ENCODE measurements at places on chromosomes 3 and 15.

- DNase-seq, result no peak
Observed at GRCh38 chr15:39230205-39230907, 350.5 kb upstream of the THBS1 start.

- DNase-seq, result peak; percentile 54
Observed at GRCh38 chr15:42084465-42085235, 9.7 kb downstream of the PLA2G4D start.

DNA sequence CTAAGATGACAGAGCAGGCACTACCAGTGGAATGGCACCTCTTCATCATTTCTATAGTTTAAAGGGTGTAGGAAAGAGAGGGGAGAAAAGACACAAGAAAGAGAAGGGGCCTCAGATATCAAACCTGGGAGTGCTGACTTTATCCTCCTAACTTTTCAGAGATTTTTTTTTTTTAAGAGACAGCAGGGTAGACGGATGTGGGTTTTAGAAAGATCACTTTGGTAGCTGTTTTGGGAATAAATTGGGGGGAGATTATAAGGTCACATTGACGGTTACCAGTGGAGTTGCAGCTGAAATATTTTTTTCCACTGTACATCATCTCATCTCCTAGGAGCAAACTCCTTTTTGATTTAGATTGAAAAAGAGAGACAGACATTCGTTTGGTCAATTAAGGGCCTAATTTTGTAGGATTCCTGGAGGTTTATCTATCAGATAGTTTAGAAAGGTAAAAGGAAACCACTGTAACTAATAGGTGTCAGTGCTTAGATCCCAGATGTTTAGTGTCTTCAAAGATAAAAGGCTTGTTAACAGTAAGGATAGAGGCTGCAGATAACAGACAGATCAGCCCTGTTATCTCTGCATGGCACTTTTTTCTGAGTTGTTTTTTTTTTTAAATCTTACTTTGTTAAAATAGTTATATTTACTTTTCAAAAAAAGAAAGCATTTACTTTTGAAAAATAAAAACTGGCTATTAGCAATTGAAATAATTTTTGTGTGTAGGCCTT is 1057.0 kb downstream of the IGSF11 start:
- no peak for DNase-seq

GRCh38 chr15:39183164-39183881 is 397.6 kb upstream of the THBS1 start:
- no peak for DNase-seq

DNA sequence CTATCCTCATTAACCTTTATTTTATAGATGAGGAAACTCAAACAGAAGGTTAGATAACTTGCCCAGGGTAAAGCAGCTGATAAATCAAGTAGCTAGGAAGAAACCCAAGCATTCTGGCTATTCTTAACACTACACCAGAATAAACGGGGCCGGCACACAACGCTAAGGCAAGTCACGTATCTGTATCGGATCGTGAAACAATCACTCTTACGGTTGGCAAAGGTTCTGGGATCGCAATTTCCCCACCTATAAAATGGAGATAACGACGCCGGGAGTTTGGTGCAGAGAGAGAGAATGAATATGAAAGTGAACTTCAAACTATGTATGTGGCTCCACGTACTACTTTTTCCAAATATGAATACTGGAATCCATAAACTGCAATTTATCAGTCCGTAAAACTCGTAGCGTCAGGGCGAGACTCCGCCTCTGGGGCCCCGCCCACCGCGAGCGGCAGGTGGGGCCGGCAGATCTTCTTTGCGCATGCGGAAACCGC is 252 bp upstream of the ARMC8 start:
- DNase-seq, result peak; percentile 92

DNA sequence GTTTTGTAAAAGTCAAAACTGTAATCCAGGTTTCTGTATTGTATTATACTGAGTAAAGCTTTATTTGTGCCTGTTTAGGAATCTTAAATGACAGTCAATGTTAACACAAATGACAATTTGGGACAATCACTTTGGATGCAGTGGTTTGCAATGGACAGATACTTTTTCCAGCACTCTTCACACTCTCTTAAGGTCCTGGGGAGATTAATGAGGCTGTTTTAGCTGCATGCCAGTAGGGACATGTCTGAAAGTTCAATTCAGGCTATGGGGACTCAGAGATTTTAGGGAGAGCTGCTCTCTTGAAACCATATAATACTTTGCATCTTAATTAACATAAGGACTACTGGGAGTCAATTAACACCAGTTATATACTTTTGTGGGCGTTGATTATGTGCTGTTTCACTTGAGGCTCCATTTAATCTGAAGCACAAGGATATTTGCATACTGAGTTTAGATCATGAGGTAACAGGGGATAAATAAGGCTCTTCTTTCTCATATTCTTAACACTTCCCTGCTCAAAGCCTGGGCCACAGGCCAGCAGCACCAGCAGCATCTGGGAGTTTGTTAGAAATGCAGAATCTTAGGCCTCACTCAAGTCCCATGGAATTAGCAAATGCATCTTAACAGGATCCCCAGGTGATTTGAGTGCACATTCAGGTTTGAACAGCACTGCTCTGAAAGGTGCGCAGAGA is 972.8 kb downstream of the PLOD2 start:
- no peak for DNase-seq

DNA sequence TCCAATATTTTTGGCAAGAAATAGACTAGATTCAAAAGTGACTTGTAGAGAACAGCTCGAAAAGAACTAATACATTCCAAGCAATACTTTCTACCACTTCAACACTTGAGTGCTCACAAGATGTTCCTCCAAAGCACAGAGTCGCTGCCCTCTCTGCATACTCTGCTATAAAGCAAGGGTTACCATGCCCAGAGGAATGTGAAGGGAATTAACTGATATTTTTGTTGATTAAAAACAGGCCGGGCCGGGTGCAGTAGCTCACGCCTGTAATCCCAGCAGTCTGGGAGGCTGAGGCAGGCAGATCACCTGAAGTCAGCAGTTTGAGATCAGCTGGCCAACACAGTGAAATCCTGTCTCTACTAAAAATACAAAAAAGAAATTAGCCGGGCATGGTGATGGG is 57.6 kb upstream of the CSPG5 start:
- DNase-seq, result no peak

GRCh38 chr15:72933976-72934375 is 118.3 kb upstream of the NEO1 start:
- no peak for DNase-seq

DNA sequence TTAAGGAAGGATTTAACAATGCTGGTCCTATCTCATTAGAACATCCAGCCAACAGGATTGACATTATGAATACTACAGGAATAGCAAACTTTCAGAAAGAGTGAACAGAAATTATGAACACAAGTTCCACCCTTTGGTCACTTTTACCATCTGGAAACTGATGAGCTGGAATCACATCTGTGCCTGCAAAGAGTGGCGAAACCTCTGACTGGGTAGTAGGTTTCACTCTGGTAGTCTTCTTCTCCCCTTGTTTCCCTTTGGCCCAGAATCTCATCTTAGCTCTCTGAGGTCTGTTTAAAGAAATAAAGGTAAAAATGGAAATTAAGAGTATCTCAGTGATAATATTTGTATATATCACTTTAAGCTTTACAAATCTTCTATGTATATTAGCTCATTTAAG is 73.1 kb downstream of the NR2E3 start:
- no peak for DNase-seq

DNA sequence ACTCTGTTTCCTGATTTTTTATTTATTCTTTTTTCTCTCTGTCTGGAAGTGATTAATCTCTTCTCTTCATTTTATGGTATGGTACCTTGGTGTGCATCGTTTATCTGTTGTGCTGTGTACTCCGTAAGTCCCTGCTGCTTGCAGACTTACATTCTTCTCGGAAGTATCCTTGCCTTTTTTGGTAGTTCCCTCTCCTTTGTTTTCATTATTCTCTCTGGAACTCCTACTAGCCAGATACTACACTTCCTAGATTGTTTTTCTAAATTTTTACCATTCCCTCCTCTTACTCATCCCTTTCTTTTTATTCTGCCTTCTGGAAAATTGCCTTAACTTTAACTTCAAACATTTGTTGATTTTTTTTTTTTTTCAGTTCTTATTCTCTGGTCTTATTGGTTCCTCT is 27.2 kb downstream of the PIK3CA start:
- no peak for DNase-seq

DNA sequence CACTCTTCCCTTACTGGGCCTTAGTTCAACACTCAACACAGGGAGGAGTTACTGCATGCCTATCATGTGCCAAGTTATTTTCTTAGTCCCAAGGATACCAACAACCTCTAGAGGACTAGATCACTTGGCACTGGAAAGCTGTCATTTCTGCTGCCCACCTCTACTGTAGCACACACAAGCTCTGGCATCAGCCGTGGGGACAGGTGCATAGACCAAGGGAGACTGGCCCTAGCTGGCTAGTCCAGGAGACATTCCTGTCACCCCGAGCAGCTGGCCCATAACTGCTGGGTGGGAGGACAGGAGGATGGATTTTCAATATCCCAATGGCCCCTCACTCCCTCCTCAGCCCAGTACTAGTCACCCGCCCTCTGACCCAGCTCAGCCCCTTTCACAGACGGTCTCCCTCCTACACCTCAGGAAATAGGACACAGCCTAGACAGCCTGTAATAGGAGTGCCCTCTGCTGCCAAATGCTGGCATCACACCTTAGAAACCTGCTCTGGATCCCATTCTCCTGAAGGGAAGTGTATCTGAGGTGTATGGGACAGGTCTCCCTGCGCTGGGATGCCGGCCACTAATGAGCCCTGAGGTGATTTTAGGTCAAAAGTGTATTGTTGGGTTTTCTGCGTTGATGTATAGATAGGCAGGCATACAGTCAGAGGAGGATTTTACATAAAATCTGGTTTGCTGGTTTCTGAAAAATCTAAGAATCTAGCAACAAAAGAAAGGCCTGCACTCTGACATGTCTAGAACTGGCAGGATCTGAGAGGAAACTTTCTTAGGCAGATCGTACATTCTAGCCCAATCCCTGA is 3.4 kb upstream of the DZIP1L start:
- DNase-seq, result peak; percentile 74

- no peak for DNase-seq
Observed at GRCh38 chr15:39663704-39664250, 82.9 kb downstream of the THBS1 start.

DNA sequence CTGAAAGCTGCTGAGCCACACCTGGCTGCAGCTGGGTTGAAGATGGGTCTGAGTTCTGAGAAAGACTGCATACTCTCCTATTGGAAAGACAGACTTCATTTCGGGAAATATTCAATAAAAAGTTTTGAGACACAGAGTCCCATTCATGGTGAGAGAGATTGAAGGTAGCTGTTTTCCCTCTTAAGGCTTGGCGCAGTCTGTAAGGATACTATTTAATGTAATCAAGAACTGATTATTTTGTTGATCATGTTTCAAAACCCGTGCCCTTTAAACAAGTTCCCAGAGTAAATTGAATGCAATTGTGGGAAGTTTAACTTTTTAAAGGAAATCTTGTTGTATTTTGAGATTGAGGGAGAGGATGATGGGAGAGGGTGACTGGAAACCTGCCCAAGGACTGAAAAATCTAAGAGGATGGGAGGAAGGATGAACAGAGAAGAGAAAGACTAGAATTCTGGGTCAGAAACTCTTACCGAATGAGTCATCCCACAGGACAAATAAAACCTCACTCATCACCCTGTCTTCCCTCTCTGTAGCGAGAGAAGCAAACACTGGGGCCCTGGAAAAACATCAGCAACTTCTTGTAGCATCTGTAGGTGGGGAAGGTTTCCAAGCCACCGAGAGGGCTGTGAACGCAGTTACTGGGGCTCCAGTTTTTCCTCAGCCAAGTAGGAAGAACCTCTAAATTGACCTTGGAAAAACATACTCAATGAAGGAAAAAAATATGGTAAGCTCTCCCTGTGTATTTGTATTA is 193.2 kb upstream of the TPRG1 start:
- no peak for DNase-seq

DNA sequence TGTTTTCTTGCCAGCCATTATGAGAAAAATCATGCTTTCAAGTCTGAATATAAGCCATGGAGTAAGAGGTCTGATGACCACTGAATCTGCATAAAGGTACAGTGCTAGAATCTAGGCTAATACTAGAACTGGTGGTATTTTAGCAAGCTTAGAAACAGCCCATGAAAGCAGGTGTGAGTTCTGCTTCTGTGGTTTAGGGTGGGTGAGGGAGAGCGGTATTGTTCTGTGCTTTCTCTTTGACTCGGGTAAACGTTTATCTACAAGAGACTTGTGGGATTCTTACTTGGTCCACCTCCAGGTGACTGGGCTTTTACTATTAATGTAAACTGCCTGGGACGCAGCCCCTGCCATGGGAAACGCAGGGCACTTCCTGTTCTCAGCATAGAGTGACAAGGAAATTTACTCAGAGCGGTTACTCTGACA is 55.2 kb downstream of the PGPEP1L start:
- DNase-seq, result no peak

- no peak for DNase-seq
Observed at GRCh38 chr15:88678755-88679154, 39.9 kb downstream of the ISG20 start.

- no peak for DNase-seq
Observed at GRCh38 chr15:40931300-40932142, 2.4 kb downstream of the DLL4 start.

- DNase-seq, result no peak
Observed at GRCh38 chr3:174413062-174413912, 445.8 kb upstream of the NAALADL2 start.

- no peak for DNase-seq
Observed at GRCh38 chr3:59880717-59881116, 830.9 kb upstream of the CFAP20DC start.

DNA sequence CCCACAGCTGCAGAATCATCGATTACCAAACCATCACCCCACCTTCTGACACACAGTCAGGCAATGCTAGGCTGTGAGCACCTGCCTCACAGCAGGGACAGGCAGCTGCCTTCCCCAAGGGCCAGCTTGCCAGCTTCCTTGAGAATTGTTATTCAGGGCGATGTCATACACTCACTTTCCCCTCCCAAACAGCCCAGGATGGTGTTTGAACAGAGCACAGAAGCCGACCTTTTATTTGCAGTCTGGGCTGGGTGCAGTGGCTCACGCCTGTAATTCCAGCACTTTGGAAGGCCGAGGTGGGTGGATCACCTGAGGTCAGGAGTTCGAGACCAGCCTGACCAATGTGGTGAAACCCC is 84.5 kb upstream of the HERC1 start:
- no peak for DNase-seq

GRCh38 chr3:119861681-119862080 is 79.8 kb downstream of the NR1I2 start:
- DNase-seq, result no peak

- no peak for DNase-seq
Observed at GRCh38 chr3:94619643-94620042, 556.8 kb downstream of the NSUN3 start.

DNA sequence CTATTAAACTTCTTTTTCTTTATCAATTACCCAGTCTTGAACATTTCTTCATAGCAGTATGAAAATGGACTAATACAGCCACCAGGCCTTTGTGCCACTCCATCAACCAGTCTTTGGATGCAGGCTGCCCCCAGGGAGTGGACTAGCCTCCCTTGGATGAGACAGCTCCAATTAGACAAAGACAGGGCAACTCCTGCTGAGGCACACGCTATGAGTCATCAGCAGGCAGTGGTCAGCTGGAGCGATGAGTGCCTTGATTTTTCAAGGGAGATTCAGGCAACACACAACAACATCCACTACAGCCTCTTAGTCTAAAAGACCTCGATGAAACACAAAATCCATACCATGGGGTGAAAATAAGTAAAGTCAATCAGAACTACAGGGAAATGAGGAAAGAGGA is 160.1 kb downstream of the ARRDC4 start:
- DNase-seq, result no peak
